SW480 (cell line): ENCODE measurements at places on chromosomes 1 and 21.

GRCh38 chr1:115676498-115677181, 34.9 kb downstream of the VANGL1 start:
- DNase-seq, result no peak

GRCh38 chr1:223133306-223133823, 9.7 kb downstream of the TLR5 start:
- no peak for DNase-seq

- DNase-seq, result no peak
Measured at GRCh38 chr21:29163341-29164115, 33.1 kb downstream of the MAP3K7CL start.

DNA sequence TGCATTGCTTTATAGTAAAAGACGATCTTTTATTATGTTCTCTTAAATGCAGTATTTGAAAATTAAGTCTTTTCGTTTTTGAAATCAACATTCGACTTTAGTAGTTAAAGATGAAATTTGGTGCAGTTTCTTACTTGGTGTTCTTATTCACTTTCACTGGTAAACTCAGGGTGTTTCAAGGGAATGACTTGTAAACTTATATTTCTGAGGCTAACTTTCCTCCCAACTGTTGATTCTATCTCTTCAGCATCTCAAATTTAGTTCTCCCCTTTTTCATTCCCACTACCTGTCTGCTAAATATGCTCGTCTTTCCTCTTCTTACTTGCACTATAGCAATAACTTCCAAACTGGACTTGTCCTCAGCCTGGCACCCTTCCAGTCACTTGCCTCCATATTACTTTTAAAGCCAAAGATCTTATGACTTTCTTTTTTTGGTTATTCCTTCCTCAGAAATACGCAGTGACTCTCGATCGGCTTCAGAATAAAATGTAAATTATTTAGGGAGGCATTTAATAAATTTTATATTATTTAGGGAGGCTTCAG, 988 bp downstream of the SLC35A3 start:
- no peak for DNase-seq

- no peak for DNase-seq
Measured at GRCh38 chr1:3500265-3500835, 45.9 kb downstream of the ARHGEF16 start.

DNA sequence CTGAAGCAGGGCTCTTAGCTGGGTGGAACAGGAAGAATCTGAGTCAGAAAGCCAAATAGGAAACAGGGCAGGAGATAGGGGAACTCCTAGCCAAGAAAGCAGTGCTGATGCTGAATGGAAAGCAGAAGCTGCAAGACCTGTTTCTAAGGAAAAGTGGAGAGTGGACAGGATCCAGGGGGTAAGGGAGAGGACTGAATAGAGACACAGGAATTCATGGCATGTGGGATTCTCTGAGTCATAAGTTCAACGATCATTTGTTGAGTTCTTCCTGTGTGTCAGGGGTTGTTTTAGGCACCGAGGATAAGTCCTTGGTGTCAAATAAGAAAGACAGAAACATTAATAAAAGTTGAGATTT, 153.8 kb upstream of the FGGY start:
- peak; percentile 38 for DNase-seq

DNA sequence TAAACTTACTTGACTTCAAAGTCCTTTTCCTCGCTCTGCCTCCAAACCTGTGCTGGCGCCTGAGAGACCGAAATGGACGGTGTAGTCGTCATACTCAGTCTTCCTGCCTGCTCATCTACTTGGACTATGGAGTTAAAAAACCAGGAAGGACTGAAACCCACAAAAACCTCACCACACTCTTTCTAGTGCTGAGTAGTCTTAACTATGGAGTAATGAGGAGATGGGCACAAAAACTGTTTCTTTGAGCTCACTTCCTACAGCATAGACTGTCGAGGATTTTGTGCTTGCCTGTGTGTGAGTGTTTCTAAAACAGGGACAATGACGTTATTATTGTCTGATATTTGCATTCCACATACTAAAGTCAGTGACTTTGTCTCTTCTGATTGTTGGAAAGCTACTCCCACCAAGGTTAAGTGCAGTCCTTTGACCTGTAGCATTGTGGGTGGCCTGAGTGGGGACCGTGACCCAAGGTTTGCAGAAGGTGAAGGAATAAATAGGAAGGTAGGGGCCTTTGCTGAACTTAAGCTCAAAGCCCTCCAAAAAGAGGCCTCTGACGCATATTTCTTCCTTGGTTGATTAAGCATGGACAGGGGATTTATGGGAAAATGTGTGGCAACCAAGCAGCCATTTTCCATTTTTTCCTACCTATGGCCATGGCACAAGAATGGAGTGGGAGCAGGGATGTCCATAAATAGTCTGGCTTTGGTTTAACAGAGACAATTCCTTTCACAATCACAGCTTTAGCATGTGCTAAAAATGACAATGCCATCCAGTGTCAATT, 109.6 kb downstream of the ZBTB18 start:
- peak; percentile 36 for DNase-seq

GRCh38 chr1:32341186-32341757, 5.2 kb upstream of the MARCKSL1 start:
- no peak for DNase-seq

- peak; percentile 51 for DNase-seq
Measured at GRCh38 chr21:30340714-30341573, 3.5 kb upstream of the KRTAP27-1 start.

GRCh38 chr1:61169634-61170033, 87.3 kb downstream of the NFIA start:
- DNase-seq, result no peak

DNA sequence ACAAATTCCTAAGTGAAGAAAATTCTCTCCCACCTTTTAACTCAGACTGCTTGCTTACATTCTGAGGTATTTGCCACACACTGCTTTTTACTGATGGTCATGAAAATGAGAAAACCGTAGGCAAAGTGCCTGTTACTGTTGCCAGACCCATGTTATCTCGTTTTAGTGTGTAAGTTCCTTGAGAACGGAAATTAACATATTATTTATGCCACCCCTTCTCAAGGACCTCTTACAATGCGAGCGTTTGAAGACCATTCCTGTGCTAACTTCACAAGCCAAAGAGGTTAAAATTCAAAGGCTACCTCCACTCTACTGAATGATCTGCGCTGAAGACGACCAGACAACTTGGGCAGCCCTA, 509 bp downstream of the NVL start:
- DNase-seq, result no peak

DNA sequence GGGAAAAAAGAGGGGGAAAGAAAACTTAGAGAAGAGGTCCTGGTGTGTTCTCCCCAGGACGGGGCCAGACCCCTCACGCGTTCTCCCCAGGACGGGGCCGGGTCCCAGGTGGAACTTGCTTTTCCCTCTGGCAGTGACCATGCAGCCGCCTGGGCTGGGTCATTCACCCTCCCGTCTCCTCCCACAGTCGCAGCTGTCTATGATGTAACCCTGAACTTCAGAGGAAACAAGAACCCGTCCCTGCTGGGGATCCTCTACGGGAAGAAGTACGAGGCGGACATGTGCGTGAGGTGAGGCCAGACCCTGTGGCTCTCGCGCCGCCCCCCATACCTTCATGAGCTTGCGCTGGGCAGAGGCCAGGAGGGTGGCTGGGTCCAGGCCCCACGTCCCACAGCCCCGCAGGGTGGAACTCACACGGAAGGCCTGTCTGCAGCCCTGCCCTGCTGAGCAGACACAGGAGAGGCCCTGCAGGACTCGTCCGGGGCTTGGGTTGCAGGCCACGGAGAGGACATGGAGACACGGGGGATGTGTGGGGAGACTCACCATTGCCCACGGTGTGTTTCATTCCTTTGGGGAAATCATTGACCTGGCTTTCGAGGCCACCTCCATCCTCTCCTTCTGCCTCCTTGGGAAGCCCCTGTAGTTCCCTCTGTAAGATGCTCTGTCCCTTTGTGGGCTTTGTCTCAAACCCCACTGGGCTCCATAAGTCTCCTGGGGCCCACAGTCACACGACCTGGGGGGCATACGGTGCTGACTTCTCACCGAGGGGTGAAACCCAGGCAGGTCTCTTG, 40.7 kb upstream of the TRAPPC10 start:
- no peak for DNase-seq

- DNase-seq, result no peak
Measured at GRCh38 chr1:109650609-109651008, 5.3 kb upstream of the GSTM4 start.

DNA sequence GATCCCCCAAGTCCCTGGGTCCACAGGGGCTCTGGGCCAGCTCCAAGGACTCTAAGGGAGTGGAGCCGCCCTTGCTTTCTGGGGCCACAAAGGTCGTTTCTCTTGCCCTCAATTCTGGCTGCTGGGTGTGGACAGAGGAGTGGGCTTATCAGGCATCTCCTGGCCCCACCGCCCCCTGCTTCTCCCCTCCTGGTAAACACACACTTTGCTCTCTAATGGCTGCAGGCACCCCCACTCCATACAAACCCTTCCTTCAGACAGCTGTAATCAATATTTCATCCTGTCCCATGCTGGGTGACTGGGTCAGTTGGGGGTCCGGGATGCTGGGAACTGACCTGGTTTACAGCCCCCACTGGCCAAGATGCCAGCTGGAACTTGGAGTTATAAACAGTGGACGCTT, 67.5 kb downstream of the PRDM16 start:
- no peak for DNase-seq

DNA sequence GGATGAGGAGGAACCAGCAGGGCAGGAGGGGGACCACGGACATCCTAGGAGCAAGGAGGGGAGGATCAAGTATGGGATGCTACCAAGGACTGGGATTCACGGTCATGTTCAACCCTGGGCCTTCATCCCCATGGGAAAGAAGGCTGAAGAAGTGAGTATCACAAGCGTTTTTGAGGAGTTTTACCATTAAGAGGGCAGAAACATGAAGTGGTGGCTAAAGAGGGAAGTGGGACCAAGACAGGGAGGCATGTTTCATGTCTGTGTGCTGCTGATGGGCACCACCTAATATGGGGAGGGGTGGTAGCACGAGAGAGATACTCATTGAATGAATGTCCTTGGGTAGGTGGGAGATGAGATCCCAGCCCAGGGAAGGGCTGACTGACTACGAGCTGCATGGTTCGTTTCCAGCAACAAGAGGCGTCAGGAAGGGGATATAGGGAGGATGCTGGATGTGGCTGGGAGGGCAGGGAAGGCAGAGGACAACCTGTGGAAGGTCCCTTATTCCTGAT, 11.3 kb upstream of the LSS start:
- no peak for DNase-seq

GRCh38 chr1:25134801-25135461, 97.4 kb downstream of the SYF2 start:
- DNase-seq, result no peak

GRCh38 chr1:236394879-236395229, 768 bp downstream of the EDARADD start:
- DNase-seq, result peak; percentile 48

- no peak for DNase-seq
Measured at GRCh38 chr1:53738205-53739108, 507 bp downstream of the GLIS1 start.

DNA sequence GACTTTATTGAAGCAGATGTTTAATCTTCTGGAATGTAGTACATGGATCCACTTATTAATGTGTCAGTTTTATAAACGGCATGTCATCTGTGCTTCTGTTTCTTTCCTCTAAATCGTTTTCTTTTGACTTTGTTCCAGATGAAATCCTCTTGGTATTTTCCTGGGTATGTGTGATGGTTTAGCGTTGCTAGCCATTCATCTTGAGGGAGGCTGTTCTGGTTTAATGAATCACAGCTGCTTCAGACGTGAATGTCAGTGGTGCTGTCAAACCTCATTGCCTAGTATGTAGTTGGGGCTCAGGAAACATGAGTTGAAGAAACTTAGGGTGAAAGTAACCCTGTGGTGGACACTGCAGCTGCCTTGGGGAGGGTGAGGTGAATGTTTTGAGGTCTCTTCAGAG, 33.2 kb downstream of the KCNK1 start:
- DNase-seq, result no peak

GRCh38 chr1:27038020-27038419, 25.4 kb upstream of the TENT5B start:
- DNase-seq, result no peak

GRCh38 chr1:28354121-28354520, 15.4 kb upstream of the PHACTR4 start:
- DNase-seq, result no peak

DNA sequence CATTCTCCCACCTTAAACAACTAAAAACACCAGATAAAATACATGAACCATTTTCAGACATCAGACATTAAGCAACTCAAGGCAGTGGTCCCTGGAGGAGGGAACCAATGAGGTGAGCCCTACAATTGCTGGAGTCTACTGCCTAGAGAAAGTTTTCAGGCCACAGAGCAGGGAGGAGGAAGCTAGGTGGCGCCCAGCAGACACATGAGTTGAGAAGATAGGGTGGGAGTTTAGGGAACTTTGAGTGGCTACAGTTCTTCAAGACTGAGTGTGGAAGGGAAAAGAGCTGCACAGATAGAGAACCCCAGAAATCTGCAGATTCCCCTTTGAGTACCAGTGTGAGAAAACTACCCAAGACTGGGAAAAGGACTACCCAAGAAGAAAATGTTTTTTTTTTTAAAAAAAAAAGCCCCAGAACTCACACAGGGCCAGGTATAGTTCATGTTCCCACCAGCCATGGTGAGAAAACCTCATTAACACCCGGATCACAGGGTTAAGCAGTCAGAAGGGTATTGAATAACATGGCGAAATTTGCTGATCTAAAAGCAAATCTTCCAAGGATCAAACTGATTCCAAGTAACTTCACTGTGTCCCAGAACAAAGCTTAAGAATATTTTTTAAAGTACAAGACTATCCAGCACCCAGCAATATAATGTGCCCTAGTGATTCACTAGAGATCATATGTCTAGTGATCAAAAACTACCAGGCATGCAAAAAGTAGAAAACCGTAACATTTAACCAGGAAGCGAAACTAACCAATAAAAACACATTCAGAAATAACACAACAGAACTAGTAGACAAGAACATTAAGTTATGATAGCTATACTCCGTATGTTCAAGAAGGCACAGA, 12.0 kb downstream of the ALDH9A1 start:
- no peak for DNase-seq

DNA sequence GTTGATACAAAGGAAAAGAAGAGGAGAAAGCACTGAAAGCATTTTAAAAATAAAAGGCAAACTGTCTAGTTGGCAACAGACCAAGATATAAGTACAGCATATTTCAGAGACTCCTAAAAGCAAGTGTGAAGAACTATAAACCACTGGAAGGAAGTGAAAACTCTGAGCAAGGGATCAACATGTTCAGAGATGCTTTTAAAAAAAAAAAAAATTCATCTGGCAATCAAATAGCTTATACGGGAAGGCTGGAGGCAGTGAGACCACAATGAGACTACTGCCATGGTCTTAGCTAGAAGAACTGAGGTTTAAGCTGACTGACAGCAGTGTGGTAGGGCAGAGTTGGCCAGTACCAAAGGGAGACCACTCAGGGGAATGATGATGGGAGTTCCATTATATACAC, 124.3 kb downstream of the VAV3 start:
- no peak for DNase-seq

- no peak for DNase-seq
Measured at GRCh38 chr21:18403735-18404450, at the start of gene TMPRSS15. Gene TMPRSS15, minus strand, starts transcription at chr21:18403785. Its CDS starts 163 bp downstream, at chr21:18403622.
